ENCODE measurements at places on chromosomes 2 and 18. TPM values are rescaled to one million over a fixed set of nuclear protein-coding genes. Genes with fewer than 3 reads are reported as not detected.

DNA sequence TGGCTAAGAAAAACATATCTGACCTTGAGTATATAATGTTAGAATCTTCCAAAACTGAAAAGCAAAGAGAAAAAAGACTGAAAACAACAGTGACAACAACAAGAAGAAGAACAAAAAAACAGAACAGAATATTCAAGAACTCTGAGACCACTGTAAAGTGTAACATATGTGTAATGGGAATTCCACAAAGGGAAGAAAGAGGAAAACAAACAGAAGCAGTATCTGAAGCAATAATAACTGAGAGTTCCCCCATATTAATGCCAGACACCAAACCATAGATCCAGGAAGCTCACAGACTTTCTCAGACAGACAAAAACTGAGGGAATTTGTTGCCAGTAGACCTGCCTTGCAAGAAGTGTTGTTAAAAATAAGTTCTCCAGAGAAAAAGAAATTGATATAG lies 58.9 kb downstream of the TXNL1 start:
- DNase-seq = no peak

DNA sequence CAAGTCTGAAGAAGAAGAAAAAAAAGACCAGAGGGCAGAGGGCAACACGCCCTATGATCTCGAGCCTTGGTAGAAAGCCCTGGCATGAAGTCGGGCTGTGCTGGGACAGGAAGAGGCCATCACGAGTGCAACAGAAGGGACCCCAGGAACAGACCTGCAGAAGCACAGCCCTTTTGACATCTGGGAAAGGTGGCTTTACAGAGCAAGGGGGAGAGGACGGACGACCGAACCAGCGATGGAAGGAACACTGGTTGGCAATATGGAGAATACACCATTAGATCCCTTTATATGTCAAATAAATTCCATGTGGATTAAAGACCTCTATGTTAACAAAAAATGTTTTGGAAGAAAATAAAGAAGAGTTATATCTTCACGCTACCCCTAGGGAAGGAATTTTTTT lies 10.7 kb downstream of the KIF1A start:
- DNase-seq = no peak

DNA sequence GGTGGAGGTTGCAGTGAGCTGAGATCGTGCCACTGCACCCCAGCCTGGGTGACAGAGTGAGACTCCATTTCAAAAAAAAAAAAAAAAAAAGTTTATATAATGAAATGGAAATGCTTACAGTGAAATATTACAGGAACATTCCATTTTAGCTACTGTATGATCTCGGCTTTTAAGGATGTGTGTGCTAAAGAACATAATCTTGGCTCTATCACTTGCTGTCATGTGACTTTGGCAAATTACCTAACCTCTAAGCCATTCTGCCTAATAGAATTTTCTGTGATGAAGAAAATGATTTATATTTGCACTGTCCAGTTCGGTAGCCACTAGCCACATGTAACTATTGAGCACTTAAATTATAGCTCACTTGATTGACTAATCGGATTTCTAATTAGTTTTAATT lies 36.3 kb downstream of the SMAD4 start:
- no peak for DNase-seq

The TMEM163 gene
- 0.47 TPM for total RNA-seq

The CFAP221 gene
- not detected for total RNA-seq

The PGAP1 gene
- 10.3 TPM for total RNA-seq

GRCh38 chr2:102603904-102604303 lies 15.4 kb upstream of the SLC9A2 start:
- peak; percentile 24 for DNase-seq

The SANBR gene
- 1.1 TPM for total RNA-seq

GRCh38 chr2:180570864-180571263 lies 409.5 kb upstream of the UBE2E3 start:
- no peak for DNase-seq

The ALPP gene
- not detected for total RNA-seq

DNA sequence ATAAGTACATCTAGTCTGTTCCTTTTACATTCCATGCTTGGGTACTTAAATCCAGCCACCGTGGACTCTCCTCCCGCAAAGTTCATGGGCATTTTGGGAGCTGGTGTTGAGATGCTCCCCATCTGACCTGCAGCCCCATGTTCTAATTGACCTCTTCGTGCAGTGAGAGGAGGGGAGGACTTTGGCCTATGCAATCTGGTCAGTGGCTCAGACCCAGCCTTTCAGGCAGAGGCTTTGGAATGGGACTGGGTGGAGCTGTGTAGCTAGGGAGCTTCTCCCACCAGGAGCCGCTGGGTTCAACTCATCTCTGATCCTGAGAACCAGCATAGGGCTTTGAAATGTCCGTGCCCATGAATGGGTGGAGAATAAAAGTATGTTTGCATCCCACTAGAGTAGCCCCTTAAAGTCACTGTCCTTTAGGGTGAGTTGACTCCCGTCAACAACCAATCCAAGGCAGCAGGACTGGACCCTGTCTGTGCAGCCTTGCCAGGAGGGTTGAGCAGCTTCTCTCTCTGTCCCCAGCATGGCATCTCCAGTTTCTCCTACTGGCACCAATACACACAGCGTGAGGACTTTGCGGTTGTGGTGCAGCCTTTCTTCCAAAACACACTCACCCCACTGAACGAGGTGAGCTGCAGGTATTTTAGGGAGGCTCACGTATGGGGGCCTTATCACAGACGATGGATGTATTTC lies 120.0 kb upstream of the PPP1CB start:
- no peak for DNase-seq

The ALPI gene
- total RNA-seq = not detected

GRCh38 chr2:119223521-119224390 lies at the start of gene STEAP3:
Gene STEAP3, plus strand, starts transcription at chr2:119223834. Its CDS starts 7,179 bp downstream, at chr2:119231013.
- DNase-seq = peak; percentile 28

DNA sequence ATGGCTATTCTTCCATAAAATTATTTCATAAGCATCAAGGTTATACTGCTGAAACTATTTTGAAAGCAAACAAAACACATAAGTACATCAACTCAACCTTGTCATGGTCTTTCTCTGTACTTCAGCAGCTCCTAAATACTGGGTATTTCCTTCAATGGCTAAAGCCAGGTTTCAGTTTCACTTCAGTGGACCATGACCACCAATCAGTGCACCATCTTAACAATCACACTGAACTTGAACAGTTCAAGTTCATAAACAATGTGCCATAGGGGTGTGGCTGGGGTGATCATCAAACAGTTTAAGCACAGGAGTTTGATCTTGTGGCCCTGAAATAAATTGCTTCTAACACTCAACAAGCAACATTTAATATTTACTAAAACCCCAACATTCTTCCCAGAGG lies 124.1 kb upstream of the FIGN start:
- no peak for DNase-seq

GRCh38 chr18:76994086-76994654 lies 138.4 kb downstream of the MBP start:
- DNase-seq = no peak

The ANKRD53 gene
- 0.42 TPM for total RNA-seq

DNA sequence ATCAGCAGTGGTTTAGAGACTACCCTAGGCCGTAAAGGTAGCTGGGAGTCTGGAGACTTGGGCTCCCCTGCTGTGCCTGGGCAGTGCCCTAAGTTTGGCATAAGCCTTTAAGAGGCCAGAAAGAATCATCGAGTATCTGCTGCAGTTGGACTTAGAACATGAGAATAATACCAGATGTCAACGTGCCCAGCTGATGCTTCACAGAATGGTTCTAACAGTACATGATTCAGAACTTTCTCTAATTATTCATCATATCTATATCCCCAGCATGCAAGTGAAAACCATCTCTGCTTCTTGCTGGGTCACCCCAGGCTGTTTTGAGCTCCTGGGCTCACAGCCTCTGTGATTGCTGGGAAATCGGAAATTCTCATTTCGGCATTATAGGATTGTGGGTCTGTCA lies 118.1 kb downstream of the NCK2 start:
- no peak for DNase-seq

The CCL20 gene
- 1.5 TPM for total RNA-seq

DNA sequence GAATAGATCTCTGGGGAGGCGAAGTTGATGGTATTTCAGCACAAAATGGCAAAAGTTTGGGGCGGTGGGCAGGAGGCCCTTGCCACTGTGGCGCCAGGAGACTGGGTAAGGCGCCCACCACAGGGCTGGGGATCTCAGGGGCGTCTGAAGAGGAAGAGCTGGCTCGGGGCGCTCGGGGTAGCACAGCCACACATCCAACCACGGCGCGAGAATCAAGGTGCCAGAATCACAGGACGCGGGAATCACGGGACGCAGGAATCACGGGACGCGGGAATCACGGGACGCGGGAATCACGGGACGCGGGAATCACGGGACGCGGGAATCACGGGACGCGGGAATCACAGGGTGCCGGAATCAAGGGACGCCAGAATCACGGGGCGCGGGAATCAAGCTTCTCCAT lies 174.4 kb downstream of the TMEM18 start:
- no peak for DNase-seq

- DNase-seq = no peak
Measured at GRCh38 chr18:55119434-55119833, 160.2 kb upstream of the CCDC68 start.

The LRRTM4 gene
- not detected for total RNA-seq

The SERPINB5 gene
- total RNA-seq = not detected

Data from CD4-positive, alpha-beta T cell (primary cell).